Heart right ventricle (tissue), 16 donors: ENCODE measurements at places on chromosomes 11 and 22. TPM values are rescaled to one million over a fixed set of nuclear protein-coding genes. Genes with fewer than 3 reads are reported as not detected.

DNA sequence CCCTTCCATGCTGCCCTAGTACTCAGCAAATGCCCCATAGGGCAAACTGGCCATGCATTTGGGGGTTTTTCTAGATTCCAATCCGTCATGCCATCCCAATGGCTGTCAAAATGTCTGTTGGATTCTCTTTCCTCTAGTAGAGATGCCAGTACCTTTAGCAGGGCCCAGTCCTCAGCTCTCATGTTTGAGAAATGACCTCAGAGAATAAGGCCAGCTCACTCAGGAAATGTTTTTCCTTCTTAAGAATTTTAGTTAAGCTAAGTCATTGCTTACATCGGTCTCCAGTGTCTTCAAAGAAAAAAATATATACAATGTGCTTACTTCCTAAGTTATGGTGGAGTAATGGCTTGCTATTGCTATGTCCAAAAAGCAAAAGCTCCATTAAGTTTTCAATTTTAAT, 14.1 kb upstream of the ALKBH3 start:
- DNase-seq = no peak

The APOBEC3B gene
- total RNA-seq = 1.8 TPM

The THY1 gene
- 7.2 TPM for total RNA-seq

The C11orf91 gene
- not detected for total RNA-seq

DNA sequence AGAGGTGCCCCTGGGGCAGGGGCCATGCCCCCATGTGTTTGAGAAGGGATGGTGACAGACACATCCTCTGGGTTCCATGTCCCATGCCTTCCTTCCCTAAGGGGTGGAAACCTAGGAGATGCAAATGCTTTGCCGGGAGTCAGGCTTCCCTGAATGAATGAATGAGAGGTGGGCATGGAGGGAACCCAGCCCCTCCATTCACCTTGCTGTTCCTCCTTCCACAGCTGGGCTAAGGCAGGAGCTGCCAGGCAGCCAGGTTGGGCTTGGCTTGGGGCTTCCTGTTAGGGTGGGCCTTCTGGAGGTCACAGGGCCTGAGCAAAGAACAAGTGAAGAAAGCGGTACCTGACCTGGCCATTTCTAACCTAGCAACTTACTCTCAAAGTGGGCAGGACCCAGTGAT, 926 bp downstream of the POU2F3 start:
- no peak for DNase-seq

- no peak for DNase-seq
These were observed 27.9 kb downstream of the GRAP2 start for GRCh38 chr22:39928536-39929520.

DNA sequence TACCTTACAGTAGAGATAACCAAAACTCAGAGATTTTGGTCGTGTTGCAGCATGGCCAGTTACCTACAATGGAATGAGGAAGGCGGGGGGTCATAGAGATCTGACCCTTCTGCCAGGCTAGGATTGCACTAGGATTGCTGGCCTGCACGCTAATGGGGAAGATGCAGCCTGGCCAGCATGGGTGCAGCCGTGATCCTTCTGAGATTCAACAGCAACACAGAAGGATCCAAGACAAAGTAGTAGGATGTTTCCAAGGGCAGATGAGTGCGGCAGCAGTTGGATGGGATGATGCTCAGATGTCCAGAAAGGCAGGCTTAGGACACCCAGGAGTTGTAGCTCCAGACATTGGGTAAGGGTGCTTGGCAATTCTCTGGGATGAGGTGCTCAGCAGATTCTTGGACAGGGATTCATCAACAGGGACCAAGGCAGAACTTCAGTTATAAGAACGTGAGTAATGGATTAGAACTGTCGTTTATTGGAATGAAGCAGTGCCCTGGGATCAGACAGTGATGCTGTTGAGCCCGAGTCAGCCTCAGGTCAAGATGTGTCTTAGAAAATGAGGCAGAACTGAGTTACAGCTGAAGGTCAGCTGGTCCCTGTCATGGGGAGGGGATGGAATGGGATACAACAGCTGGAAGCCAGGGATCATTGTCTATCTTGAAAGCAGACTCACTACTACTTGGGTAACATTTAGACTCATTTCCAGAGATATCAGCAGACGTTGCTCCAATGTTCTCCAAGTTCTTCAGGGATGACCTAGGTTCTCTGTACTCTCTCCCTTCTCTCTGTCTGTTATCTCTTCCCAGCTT, 71.0 kb downstream of the PARVA start:
- no peak for DNase-seq

GRCh38 chr11:102513869-102514268, 16.7 kb downstream of the MMP7 start:
- no peak for DNase-seq

The SEC14L6 gene
- 0.11 TPM for total RNA-seq

DNA sequence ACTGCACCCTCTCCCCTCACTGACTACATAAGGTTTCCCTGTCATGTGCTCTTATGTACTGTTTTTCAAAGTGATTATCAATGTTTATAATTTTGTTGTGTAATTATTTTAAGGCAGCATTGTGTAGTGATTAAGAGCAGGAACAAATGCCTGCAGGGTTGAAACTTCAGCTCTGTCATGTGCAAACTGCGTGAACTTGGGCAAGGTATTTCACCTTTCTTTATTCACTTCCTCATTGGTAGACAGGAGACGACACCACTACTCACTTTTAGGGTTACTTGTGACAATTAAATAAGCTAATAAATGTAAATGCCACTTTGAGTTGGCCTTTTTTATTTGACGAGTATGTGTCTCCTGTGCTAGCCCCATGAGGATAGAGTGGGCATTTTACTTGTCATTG, 86.5 kb upstream of the E2F8 start:
- DNase-seq = no peak

The FLRT1 gene
- total RNA-seq = 0.21 TPM

- DNase-seq = no peak
These were observed 43.9 kb upstream of the SLC25A1 start for GRCh38 chr22:19222242-19223005.

GRCh38 chr11:73059915-73060314, 82.2 kb downstream of the FCHSD2 start:
- no peak for DNase-seq

DNA sequence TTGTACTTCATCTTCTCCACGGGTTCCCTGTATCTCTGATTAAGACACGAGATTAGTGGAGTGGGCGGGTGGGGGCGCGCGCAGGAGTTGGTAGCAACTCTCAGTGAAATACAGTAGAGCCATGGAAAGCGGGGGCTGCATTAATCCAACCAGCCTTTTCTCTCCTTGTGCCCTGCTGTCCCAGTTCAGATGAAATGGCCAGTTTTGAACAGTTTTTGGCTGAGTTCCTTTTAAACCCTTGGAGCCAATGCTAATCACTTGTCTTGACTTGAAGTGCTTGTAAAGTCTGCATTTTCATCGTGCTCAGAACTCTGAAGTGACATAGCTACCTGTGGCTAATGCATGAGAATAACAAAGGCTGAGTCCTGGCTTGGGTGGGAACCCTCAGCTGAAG, 734 bp upstream of the TMEM123 start:
- no peak for DNase-seq

The TMPRSS4 gene
- total RNA-seq = not detected

The NAALAD2 gene
- 1.4 TPM for total RNA-seq

- peak; percentile 70 for DNase-seq
These were observed at the start of gene SLC43A1 for GRCh38 chr11:57515332-57516060. Gene SLC43A1 (minus strand): TSS chr11:57515702. CDS start chr11:57514111, 1,591 bp downstream.

DNA sequence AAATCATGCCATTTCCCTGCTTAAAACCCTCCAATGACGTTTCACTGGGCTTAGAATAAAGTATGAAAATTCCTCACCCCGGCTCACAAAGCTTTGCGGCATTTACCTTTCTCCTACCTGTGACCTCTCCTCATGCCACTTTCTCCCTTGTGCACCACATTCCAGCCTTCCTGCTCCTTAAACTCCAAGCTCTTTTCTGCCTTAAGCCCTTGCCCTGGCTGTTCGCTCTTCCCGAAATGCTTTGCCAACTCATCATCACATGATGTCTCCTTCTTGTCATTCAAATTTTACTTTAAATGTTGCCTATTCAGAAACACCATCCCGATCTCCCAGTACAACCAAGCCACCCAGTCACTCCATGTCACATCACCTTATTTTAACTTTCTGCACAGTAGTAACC, 2.0 kb downstream of the PLEKHA7 start:
- no peak for DNase-seq

The KCNK4 gene
- total RNA-seq = not detected

GRCh38 chr11:3840870-3841425, at the start of gene RHOG:
Gene RHOG (minus strand): TSS chr11:3840959. CDS start chr11:3828138, 12,821 bp downstream.
- peak; percentile 87 for DNase-seq

GRCh38 chr11:73531386-73531785, 66.5 kb downstream of the FAM168A start:
- DNase-seq = no peak

GRCh38 chr11:33542921-33543320, 157.7 kb downstream of the C11orf91 start:
- DNase-seq = peak; percentile 46

- DNase-seq = peak; percentile 63
These were observed 2.0 kb downstream of the FBLN1 start for GRCh38 chr22:45504373-45505341.

DNA sequence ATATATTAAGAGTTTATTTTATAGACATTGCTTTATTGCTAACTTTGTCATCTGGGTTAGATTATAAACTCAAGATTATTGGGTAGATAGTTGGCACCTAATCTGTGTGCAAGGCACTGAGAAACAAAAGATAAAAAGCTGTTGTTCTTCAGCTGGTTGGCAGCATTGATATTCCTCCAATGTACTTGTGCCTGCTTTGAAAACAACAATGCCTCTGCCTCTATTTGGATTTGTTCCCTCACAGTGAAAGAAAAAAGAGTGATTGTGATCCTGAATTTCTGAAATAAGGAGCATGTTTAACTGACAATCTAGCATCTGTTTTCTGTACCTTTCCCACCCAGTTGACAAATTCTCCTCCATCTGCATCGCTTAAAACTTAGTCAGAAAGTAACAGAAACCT, 98.3 kb downstream of the TYR start:
- DNase-seq = no peak

The ABCC8 gene
- total RNA-seq = 3.6 TPM

GRCh38 chr22:39956932-39957664, 3.1 kb upstream of the TMA7B start:
- DNase-seq = no peak

The DSCAML1 gene
- total RNA-seq = 0.79 TPM

DNA sequence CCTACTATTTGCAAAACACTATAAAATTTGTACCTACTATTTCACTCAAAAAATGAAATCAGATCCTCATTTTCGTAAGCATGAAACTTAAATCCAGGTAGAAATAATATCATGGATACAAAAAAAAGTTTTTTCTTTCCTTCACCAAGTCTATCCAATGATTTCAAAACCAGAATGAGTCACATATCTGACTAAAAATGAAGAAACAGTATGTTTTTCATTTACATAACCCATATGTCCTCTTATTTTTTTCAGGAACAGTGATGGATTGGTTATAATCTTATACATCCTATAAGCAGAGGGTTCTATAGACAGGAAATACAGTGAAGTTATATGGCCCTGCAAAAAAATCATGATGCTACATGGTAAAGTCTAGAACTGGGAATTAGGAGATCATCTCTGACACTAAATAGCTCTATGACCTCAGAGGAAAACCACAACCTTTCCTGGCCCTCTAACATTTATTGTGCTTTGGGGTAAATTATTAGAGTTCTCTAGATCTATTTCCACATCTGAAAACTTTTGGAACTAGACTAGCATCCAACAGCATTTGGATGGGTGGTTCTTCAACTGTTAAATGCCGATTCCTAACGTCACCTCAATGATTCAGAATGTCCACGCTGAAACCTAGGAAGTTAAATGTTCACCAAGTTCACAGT, 10.9 kb downstream of the MTMR2 start:
- no peak for DNase-seq

GRCh38 chr11:6544921-6545850, 48.1 kb downstream of the DNHD1 start:
- no peak for DNase-seq

DNA sequence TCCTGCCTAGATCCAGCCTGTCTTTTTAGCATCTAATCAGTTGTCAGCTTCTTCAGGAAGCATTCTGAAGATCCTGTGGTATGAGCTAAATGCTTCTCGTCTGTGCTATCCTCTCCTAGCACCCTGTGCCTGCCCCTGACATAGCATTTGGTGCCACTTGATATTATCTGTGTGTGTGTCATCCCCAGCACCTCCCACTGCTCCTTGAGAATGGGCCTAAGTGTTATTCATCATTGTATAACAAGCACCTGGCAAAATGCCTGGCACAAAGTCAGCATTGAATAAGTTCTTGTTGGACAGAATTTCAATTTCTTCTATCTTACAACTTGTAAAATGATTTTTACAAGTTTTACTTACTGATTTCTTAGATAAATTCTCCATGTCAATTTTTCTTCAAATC, 28.1 kb upstream of the OLFML1 start:
- no peak for DNase-seq

The MMP11 gene
- total RNA-seq = 12.9 TPM

The CLDN5 gene
- total RNA-seq = 60.8 TPM

- no peak for DNase-seq
These were observed 35.5 kb upstream of the RASL10A start for GRCh38 chr22:29351042-29351441.

DNA sequence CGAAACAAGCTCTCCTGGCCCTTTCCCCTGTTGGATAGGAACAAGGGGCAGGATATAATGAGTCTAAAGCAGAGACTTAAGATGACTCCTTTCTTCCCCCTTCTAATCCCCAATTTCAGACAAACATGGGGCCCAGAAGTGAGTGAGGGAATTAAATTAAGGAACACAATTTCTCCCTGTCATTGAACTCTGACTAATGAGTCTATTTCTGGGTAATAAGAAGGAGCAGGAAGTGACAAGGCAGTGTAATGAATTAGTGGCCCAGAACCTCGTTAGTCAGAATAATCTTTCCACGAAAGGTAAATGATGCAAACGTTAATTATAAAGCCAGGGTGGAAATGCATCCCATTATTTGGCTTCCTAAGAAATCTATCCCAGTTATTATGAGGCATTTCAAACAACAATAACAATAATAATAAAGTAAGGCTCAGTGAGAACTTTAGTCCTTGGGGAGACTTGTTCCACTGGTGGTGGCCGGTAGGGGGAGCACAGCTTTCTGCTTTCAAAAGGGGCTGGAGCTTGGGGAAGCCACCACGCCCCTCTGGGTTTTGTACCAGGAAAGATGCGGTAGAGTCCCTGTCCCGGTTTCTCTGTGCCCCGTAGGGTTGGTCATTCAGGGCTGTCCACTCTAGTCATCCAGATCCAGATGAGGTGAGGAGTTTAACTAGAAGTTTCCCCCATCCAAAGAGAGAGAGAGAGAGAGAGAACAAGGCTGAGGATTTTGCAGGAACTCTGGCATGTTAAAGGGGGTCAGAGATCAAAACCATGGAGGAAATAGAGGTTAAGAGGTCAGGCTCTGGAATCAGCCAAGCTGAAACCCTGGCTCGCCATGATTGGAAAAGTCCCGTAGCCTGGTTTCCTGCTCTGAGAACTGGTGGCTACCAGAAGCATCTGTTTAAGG, 298.3 kb downstream of the NTM start:
- no peak for DNase-seq

DNA sequence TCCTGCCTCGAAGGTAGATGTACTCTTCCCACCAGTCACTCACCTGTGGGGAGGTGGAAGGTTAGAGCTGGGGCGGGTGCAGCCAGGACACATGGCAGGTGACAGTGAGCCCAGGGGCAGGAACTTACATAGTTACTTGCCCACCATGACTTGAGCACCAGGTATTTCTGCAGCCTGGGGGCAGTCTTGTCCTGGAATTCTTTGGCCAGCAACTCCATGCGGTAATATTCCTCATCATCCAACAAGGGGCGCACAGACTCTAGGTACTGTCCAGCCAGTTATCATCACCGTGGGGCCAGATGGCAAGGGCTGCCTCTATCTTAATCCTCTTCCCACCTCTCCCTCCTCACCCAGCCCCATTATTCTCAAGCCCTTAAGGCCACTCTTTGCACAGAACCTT, 2.2 kb downstream of the CPT1B start:
- DNase-seq = no peak

- no peak for DNase-seq
These were observed 17.1 kb downstream of the HSD17B12 start for GRCh38 chr11:43697679-43698078.

The YPEL4 gene
- total RNA-seq = 0.26 TPM
